ENCODE measurements at places on chromosomes 12 and 14.

- DNase-seq = no peak
Observed at GRCh38 chr12:100789146-100789545, 5.4 kb upstream of the ANO4 start.

DNA sequence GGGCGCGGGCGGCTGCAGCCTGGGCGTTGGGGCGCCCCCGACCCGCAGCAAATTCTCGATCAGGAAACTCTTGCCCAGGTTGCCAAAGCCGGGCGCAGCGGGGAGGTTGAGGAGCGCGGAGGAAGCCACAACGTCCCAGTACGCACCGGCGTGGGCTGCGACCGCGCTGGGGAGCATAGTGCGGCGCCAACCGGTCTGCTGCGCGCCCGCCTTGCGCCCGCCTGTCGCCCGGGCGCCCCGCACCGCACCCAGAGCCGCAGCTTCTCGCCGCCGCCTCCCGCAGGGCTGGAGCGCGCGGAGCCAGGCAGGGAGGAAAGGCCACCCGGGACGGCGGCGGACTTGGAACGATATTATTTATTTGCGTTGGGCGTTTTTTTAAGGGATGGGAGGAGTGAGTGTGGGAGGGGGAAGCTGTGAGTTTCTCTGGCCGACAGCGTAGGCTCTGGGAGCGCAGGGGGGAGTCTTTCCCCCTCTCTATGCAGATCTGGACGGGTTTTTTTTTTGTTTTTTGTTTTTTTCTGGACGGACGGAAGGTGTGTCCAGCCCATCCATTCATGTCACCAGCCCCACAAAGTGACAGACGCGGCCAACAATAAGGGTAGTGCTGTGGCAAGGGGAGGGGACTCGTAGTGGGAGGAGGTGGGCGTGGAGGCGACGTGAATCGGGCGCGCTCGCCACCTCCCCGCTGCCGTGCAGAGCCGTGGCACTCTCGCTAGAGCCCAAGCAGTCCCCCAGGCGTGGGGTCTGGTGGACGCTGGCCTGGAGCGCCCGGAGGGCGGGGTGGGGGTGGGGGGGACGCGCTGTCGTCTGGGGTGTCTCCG, at the start of gene DBX2:
DBX2 (minus strand) TSS at position 349 of the 821 bp plus-strand sequence; CDS start at position 177, 172 bp downstream.
- peak; percentile 35 for DNase-seq

- DNase-seq = no peak
Observed at GRCh38 chr12:182381-182892, 31.5 kb downstream of the SLC6A12 start.

DNA sequence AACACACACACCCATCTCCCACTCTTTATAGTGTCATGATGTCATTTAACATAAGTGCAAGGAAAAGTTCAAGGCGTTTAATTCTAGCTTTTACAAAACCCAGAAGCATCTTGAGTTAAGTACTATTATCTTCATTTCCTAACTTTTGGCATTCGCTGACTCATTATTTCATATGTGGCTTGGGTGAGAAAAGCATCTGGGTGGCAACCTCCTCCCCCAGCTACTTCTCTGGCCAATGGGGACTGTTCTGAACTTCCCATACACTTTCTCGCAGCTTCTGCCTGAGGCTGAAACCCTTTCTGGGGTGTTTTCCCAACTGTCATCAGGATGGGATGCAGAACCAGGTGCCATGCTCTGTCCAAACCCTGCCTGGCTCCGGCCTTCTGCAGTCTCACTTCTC, 2.8 kb upstream of the MARK3 start:
- no peak for DNase-seq

- DNase-seq = no peak
Observed at GRCh38 chr12:81492131-81492720, 266.9 kb downstream of the PPFIA2 start.

- no peak for DNase-seq
Observed at GRCh38 chr14:44462381-44462780, 44.7 kb downstream of the FSCB start.

DNA sequence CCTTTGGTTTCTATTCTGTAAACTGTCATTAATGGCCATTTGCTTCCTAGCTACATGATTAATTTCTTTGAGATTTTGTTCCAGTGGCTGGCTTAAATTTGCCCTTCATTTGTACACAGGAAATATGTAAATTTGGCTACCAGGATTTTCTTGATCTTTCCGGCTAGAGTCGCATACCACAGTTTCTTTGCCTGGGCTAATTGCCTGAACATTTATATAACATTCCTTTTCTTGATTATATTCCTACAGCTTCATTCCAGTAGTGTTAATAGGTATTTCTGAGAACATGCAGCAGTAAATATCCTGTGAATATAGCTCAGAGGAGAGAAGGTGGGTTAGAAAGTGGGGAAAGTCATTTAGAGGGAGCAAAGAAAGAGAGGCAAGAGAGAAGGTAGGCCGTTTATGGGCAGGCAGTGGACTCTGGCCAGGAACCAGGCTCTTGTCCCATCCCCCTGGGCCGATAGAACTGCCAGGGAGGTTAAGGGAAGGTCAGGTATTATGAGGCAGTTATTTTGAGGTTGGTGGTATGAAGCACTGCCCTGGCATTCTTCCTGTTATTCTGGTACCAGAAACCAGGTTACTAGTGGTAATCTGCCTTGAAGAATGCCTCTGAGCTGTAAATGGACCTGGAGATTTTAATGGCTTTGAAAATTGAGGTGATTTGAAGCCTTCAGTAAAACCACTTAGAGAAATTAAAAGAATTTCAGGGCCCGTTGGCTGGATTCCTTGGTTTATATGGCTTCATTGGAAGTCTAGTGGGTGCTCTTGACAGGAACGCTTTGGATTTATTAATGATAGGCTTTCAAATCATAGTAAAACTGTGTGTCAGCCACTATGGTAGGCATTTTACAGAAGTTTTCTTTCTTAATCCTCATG, 4.4 kb downstream of the RNF10 start:
- peak; percentile 8 for DNase-seq

- DNase-seq = no peak
Observed at GRCh38 chr12:96371138-96371789, 29.0 kb downstream of the CDK17 start.

- no peak for DNase-seq
Observed at GRCh38 chr12:117540011-117540410, 178.6 kb upstream of the NOS1 start.

- no peak for DNase-seq
Observed at GRCh38 chr12:31343139-31343538, 17.2 kb upstream of the SINHCAF start.

GRCh38 chr14:74609721-74610120, 2.3 kb downstream of the LTBP2 start:
- peak; percentile 11 for DNase-seq

DNA sequence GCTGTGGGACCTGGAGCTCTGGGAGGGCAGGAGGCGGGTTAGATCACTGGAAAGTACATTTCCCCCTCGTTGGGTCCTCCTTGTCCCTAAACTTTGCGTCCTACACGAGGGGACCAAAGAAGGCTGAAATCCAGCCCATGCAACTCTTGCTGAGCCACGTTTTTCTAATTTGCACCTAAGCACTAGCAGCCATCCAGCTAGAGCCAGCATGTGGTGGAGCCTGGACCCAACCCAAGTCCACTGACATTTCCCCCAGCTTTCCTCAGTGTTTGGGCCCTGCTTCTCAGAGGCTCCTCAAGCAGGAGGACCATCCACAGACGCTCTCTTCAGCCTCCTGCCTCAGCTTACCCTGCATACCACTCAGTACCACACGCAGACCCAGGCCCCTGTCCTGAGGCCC, 49.7 kb downstream of the TSPAN11 start:
- DNase-seq = no peak

DNA sequence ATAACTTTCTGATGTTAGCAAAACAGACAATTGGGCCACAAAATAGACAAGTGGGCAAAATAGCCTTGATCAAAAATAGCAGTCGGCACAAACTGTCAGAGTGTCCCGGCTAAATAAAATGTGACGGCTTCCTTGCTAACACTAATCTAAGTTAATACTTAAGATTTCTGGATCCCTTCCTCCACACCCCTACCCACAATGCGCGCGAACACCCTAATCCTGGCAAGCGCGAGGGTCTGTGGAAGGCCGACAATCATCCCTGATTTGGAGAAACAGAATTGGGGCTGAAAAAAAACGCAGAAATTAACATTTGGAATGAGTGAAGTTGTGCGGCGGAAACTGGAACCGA, 489 bp downstream of the CEP290 start:
- no peak for DNase-seq

GRCh38 chr14:102883089-102883541, 39.3 kb upstream of the AMN start:
- DNase-seq = no peak

- DNase-seq = no peak
Observed at GRCh38 chr12:80576641-80577418, 130.6 kb upstream of the MYF6 start.

GRCh38 chr14:97185186-97185585, 388.0 kb downstream of the VRK1 start:
- peak; percentile 49 for DNase-seq

Data from NCI-H526 (cell line).